NCI-H524 treated with DMSO at 0.1 percent for 48 hours (cell line): ENCODE measurements at places on chromosomes 1 and 21.

GRCh38 chr21:41887667-41888066 lies 8.5 kb upstream of the PRDM15 start:
- DNase-seq = no peak

GRCh38 chr1:65245295-65245694 lies 64.0 kb upstream of the DNAJC6 start:
- DNase-seq = no peak

GRCh38 chr1:79874289-79874688 lies 867.8 kb upstream of the ADGRL4 start:
- no peak for DNase-seq

DNA sequence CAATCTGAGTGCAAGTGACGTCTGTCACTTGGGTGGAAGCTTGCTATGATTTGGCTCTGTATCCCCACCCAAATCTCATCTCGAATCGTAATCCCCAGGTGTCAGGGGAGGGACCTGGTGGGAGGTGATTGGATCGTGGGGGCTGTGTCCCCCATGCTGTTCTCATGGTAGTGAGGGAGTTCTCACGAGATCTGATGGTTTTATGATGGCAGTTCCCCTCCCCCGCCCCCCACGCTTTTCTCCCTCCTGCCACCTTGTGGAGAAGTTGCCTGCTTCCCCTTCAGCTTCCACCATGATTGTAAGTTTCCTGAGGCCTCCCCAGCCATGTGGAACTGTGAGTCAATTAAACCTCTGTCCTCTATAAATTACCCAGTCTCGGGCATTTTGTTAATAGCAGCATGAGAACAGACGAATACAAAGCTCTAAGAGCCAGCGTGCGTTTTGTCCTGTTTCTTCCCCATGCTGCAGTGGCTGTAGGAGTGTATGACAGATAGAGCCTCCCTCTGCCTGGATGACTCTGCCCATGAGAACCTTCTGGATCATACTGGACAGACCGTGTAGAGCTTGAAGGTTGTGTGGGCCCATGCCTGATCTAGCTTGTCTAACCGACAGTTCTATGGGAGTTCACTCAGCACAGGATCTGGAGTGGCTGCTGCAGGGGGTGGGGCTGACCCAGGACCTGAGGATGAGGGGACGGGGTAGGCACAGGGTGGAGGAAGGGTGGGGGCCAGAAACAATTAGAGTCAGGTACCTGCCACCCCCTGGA lies 139.7 kb upstream of the ERRFI1 start:
- no peak for DNase-seq

DNA sequence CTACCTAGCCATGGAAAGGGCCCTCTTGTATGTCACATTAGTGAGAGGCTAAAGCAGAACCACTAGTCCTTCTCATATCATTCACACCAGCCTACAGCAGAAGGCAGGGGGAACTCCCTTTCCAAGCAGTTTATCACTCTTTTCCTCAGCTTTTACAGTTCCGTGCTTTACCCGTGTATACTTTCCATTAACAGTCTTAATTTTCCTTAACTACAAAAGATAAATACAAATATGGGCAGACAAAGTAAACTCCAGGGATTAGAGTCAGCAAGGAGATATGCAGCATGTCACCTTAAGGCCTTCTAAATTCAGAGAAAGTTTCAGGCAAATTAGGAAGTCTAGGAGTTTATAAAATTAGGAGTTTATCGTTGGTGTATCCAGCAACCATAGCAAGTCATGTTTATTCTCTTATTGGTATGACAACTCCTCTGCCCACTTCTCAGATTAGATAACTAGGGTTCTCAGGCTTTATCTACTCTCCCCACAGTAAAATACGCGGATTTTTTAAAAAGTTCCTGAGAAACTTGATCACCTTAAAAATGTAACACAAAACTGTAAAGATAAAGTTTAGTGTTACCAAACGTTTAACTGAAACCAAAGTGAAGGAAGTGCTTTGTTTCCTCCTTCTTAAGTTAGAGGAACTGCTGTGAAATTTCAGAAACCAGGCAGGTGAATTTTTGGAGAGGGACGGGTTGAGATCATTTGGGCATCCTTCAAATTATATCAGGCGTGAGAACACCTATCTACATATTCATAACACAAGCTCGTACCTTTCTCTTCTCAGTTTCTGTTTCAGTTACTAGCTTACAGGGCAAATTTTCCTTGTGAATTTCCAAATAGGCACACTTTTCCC lies 42.7 kb upstream of the SLC19A2 start:
- DNase-seq = no peak

DNA sequence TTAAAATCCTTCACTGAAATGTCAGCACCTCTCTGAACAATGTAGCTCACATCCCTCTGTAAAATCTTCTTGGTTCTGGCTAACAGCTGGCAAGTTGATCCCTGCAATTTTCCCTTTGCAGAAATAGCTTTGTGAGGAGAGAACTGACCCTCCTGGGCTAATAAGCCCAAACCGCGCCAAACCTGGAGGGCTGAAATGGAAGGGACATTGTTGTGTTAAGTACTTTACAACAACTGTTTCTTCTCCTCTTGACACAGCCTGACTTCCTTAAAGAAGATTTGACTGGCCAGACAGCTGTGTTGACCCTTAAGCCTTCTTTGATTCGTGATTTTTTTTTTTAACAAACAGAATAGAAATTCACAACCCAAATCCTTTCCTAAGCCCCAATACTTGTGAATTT lies 5.7 kb downstream of the LMX1A start:
- DNase-seq = no peak

- no peak for DNase-seq
Observed at GRCh38 chr1:171142416-171143385, 42.4 kb upstream of the FMO2 start.

GRCh38 chr1:54024358-54024757 lies 6.4 kb upstream of the LDLRAD1 start:
- DNase-seq = no peak

DNA sequence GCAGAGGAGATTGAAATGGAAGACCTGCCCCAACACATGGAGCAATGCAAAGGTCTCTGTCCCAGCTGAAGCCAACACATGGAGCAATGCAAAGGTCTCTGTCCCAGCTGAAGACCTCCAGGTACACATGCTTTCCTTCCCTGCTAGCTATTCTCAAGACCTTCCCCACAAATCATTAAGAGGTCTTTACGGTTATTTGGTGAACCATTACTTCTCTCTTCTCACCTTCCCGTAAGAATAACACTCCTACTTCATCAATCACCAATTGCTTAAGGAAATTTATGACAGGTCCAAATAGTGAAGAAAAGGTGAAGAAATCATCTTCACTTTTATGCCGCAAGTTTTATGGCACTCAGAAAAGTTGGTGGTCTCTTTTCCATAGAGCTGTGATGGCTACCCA lies 138.8 kb downstream of the NTPCR start:
- no peak for DNase-seq

DNA sequence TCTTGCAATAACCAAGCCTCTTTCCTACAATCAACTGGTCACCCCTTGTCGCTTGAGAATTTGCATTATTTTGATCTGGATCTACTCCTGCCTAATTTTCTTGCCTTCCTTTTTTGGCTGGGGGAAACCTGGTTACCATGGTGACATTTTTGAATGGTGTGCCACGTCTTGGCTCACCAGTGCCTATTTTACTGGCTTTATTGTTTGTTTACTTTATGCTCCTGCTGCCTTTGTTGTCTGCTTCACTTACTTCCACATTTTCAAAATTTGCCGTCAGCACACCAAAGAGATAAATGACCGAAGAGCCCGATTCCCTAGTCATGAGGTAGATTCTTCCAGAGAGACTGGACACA lies 743 bp downstream of the GPR52 start:
- DNase-seq = no peak

DNA sequence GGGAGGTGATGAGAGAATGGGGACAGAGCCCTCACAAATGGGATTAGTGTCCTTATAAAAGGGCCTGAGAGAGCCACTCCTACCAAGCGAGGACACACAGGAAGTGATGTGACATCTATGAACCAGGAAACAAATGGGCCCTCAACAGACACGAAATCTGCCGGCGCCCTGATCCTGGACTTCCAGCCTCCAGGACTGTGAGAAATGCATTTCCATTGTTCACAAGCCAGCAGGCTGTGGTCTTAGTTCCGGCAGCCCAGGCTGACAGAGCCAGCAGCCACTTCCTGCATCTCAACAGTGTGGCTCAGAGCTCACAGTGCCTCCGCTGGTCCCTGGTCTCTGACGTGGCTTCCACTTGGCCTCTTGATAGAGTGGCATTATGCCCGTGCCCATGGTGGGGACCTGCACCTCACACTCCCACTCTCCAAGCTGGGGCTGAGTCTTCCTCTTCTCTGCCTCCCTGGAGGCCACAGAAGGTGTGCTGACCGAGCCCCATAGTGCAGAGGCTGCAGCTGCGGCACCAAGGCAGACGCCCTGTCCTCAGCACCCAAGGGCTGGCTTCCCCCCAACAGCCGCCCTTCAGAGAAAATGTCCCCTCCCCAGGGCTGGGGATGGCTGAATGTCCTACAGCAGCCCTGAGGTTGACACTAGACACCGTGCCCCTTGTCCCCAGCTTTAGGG lies 44.9 kb downstream of the ACOT7 start:
- DNase-seq = no peak

- DNase-seq = no peak
Observed at GRCh38 chr1:81738875-81739274, 61.9 kb upstream of the ADGRL2 start.

DNA sequence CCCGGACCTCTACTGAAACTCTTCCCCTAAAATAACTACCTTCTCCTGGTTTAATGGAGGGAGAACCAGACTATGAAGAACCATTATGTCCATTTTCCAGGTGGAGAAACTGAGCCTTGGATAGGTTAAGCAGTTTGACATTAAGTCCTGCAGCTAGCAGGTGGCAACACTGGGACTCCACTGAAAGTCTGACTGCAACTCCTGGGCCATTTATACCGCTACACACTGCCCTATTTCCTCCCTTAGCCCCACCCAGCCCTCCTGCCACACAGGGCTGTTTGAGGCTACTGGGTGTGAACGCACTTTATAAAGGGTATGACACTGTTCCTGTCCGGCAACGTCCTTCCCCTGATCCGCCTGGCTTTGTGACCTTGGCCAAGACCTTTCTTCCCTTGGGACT lies 511 bp upstream of the INPP5B start:
- DNase-seq = no peak

DNA sequence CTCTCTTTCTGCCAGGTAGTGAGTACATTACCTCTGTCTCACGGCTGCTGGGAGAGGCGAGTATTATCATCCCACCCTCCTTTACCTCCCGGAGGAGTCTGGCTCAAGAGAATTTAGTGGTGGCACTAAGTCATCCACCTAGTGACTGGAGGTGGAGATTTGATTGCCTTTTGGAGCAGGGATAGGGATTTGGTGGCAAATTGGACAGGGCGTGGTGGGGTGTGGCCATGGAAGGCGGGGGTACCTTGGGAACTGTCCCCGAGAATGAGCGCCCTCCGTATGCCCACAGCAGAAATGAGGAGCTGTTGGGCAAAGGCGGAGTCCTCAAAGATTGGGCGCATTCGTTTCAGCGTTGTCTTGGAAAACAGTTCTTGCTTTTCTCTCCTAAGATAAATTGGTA lies 32.1 kb upstream of the HMGN1 start:
- DNase-seq = no peak

DNA sequence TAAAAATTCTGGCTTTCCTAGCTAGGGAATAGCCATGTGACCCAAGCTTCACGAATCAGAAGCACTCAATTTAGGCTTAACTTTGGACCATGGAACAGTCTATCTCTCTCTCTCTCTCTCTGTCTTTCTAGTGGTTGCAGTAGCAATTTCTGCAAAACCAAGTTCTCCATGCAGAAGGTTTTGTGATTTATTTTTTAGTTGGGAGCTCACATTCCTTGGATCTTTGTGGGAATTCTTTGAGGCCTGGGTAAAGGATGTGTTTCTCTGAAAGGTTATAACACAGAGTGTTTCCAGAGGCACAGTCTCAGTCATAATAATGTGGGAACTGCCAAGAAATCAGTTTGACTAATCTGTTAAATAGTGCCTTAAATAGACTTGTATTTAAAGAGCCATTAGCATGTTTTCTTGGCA lies 112.3 kb upstream of the COL11A1 start:
- no peak for DNase-seq

- DNase-seq = no peak
Observed at GRCh38 chr1:1286313-1287261, 6.4 kb downstream of the SCNN1D start.

DNA sequence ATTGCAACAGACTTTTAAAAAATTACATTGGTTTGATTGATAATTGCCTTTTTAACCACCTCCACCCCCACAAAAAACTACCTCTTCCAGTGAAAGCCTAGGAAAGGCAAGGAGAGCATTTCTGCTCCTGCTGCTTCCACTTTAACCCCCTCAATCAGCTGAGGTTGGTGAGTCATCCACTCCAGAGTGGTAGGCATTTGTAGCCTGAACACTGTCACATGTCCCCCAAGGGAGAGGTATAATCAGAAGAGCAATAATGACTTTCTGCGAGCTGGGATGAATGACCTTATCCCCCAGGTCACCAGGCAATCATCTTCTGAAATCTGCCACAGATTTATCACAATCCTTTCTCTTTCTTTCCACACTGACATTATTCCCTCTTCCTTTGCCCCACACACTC lies 126.6 kb upstream of the CAMK1G start:
- DNase-seq = no peak

DNA sequence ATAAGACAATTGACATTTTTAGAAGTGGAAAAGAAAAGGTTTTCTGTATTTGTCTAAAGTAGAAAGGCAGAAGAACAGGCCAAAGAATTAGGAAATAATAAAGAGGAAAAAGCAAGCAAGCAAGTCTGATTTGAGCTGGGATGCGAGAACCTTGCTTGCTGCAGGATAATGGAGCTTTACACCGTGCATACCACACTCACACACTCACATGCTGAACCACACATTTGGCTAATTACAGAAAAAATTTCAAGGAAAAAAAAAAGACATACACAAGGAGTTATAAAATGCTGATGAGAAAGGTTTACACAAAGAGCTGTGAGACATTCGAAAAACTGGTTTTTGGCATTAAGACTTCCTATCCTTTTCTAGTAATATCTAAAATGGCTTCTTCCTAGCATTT lies 593.9 kb downstream of the KIF26B start:
- DNase-seq = no peak

DNA sequence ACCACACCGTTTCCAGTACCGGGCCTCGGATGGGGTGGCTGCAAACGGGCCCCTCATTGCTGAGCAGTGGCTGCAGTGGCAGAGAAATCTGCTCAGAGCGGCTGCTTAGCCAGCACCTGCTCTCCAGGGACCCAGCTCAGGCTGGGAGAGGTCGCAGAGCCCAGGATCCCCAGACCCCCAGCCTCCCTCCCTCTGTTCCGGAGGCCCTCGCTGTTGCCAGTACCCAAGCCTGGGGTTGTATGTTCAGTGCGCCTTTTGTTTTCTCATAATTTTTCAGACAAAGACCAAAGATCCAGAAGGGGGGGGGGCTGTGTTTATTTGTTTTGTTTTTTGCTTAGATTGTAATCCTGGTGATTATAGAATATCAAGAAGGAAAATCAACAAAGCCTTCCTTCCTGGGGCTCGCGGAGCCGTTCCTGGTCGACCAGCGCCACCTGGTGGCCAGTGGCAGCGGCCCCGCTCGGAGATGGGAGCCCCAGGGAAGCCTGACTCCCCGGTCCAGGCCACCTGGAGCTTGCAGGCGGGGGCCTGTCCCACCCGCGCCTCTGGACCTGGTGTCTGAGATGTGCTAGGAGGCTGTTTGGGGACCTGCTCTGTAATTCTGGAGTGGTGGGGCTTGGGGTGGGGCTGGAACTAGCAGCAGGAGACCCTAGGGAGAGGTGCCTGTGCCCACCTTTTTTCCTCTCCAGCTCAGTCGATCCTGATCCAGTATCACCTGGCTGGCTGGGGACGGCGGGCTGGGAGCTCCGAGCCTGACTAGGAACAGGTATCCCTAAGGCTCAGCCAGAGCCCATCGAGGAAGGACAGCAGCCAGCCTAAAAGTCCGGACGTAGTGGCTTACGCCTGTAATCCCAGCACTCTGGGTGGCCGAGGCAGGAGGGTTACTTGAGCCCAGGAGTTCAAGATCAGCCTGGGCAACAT lies 123.9 kb upstream of the VAMP3 start:
- no peak for DNase-seq
